ENCODE measurements at places on chromosomes 6 and 20.
A peak's percentile ranks its signal among the peaks of the same experiment; 100 is the strongest.

- DNase-seq: peak; percentile 26
These were observed 82.9 kb upstream of the FOXP4 start for GRCh38 chr6:41463062-41463930.

GRCh38 chr6:157961153-157961831 lies 20.4 kb upstream of the SYNJ2 start:
- no peak for DNase-seq

DNA sequence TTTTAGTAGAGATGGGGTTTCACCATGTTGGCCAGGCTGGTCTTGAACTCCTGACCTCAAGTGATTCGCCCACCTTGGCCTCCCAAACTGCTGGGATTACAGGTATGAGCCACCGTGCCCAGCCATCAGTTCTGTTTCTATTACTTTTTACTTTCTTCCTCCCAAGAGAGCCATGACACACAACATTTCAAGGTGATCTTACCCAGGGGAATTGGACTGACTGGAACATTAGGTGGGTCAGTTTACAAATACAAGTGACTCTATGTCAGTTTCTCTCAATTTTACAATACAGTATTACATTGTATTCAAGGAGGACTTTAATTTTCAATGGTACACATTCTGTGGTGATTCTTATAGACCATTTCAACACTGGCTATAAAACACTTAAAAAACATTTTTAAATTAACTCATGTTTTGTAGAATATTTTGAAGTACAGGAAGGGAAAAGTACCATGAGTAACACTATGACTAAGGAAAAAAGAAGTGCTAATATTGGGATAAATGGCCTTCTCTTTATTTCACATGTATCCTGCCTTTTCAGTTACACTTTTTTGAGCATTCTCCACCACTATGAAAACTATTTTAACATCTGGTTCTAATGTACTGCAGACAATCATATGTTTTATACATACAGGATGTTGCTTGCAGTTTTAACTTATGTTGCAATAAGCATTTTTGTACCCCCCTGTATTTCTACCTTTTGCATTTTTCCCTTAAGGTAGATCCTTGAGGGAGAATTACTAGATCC lies 8.4 kb downstream of the TPBG start:
- no peak for DNase-seq

DNA sequence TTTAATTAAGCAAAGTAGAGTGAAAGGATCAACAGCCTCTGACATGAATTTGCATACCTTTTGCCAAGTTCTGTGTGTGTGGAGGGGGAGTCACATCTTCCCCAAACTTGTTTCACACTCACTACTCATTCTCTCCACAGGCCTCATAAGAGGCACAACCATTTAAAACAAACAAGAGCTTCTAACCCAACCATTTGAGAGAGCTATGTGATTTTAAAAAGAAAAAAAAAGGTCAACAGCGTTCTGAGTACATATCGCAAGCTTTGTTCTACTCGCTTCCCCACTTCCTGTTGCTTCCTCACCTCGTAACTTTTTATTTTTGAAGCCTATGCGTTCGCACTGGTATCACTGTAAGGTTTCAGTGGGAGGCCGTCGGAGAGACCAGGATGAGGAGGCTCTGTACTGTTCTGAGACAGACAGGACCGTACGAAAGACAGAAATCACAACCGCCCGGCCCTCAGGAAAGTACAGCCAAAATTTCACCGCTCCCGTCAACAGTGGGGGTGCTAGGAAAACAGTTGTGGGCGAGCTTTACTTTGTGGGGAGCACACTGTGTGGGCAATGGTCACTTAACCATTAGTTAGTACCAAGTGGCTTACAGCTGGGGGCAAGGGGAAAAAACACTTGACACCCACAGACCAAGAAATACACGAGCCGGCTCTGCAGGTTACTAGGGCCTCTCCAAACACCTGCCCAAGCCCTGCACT lies 61.3 kb downstream of the TRERF1 start:
- DNase-seq: no peak

DNA sequence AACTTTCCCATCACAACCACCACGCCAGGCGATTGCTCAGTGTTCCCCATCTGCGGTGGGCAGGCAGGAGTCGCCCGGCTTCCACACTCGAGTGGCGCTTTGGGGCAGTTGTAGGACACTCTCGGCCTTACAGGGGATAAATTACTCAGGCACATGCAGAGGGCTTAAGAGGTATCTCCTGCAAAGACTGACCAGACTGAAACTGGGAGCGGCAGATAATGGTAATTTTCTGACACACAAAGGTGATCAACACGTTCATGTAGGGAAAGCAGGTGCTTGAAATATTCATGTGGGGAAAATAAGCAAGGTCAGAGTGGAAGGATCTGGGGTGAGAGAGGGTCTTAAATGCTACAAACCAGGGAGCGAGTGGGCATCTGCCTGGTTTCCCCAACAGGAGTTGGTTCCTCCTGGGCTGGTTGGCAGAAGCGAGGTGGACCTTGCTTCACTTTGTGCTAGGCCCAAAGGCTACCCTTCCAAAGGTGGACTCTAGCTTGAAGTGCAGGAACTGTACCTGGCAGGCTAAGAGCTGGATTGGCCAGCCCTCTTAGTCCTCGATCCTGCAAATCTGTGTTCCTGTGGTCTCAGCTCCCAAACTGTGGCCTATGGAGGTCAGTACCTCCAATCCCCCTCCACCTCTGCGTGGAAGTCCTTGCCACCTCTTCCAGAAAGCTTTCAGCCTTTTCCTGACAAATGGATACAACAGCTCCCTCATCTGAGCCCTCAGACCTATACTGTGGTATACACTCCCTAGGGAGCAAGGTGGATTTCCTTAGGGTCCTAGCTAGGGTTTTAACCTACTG lies 16.7 kb downstream of the PLAGL2 start:
- DNase-seq: no peak

- DNase-seq: no peak
These were observed 26.1 kb upstream of the SH3BGRL2 start for GRCh38 chr6:79605061-79605460.

DNA sequence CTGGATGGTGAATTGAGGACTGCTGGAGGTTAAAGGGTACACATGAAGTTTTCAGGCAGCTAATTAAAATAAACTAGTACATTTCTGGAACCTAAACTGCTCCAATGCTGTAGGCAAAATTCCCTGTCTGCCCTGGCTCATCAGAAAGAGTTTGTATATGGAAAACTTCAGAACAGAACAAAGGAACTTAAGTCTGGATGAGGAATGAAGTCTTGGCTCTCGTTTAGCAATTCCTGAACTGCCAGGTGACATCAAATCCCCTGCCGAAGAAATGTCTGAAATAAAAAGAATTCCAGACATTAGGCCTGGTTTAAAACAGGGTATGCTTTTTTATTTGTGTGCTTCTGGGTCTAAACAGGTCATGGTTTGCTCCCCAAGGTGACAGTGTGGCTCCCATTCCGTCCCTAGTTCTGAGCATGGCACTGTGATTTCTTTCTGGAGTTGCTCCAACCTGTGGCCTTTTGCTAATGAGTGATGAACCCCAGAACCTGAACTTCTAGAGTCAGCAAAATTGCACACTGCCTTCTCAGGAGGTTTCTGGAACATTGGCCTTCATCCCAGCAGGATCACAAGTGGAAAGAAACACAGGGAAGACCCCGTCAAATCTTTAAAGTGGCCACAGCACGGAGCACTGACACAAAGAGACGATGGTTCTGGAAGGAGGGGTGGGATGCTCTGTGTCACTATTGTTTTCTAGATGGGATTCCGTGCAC lies 129.4 kb upstream of the NAA20 start:
- DNase-seq: no peak

DNA sequence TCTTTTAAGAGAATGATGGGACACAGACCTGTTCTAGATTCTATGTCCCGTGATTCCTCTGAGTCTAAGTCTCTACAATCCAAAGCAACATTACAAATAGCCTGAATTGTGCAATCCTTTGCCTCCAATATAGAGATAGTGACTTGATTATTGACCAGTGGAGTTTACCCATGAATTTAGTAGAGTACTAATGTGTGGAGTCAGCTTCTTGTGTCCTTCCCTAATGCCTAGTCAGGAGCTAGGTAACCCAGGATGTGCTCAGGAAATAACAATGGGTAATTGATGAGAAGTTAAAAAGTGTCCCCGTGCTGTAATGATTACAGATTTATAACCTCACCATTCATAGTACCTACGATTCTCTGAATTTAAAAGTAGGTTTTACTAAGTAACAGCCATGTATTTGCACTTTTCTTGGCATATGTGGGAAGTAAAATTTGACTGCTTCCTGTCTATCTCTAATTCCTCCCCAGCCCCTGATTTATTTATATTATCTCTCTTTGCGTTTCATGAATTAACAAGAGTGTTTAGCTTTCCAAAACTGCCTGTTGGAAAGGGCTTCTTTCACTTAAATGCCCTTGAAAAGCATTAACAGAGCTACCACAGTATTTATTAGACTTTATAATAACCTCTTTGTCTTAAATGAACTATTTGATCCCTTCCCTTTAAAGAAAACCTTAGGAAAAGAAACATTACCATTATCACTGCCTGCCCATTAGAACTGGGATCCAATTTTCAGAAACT lies 30.5 kb downstream of the NEDD9 start:
- DNase-seq: no peak

- DNase-seq: no peak
These were observed 69.4 kb downstream of the NRN1 start for GRCh38 chr6:5937169-5937909.

DNA sequence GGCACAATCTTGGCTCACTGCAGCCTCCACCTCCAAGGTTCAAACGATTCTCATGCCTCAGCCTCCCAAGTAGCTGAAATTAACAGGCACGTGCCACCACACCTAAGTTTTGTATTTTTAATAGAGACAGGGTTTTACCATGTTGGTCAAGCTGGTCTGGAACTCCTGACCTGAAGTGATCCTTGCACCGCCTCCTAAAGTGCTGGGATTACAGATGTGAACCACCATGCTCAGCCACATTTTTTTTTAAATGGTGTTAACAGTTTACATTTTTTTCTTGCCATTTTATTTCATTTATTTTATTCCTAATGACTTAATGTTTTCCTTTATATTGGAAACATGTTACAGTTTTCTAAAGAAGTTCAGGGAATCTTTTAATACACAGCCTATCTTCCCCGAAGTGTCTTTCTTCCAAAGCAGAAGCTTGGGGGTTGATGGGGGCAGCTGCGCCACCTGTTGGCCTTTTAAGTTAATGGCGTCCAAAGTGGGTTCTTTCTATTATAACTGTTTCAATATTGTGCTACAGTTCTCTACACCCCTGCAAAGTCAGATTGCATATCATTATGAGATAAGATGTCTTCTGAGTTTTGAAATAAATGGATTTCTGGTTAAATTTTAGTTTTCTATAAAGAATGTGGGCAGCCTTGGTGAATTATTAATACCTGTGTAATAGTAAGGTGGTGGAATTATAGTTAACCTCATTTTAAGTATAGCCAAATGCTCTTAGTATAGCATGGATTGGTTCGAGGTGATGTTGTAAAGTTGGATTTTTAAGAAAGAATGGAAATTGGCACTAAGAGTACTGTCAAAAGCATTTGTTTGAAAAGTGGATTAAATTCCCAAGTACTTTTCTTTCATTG lies 42.0 kb upstream of the PLCG1 start:
- peak; percentile 58 for DNase-seq

DNA sequence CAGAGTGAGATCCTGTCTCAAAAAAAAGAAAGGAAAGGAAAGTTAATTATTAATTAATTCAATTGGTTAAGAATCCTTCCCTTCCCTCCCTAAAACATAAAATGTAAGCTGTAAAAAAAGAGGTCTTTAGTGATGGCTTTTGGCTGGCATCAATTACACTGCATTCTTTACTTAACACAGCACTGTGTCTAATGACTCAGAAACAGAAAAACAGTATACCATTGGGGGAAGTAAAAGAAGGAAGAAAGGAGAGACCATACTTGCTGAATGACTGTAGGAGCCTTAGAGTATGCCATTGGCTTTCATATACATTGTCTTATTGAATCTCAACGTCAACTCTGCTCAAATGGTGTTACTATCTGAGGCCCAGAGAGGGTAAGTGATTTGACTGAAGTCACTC lies 18.3 kb upstream of the CITED2 start:
- DNase-seq: no peak

DNA sequence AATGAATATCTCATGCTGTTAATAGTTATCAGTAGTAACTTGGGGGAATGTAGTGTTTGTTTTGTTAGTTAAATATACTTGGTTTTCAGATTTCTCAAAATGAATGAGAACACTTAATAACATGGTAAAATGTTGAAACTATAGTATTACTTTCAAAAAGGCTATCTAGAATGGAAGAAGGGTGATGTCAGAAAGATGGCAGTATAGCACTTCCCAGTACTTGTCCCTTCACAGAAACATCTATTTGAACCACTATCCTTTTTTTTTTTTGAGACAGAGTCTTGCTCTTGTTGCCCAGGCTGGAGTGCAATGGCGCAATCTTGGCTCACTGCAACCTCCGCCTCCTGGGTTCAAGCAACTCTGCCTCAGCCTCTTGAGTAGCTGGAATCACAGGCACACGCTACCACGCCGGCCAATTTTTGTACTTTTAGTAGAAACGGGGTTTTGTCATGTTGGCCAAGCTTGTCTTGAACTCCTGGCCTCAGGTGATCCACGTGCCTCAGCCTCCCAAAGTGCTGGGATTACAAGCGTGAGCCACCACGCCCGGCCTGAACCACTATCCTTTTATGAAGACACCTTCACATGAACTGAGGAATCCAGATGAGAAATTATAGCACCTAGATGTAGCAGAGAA lies 4.7 kb upstream of the ECHDC1 start:
- DNase-seq: no peak
